ENCODE measurements at places on chromosomes 6 and 20. TPM values are rescaled to one million over a fixed set of nuclear protein-coding genes. Genes with fewer than 3 reads are reported as not detected.
A peak's percentile ranks its signal among the peaks of the same experiment; 100 is the strongest.

The FNDC11 gene
- total RNA-seq: 1.0 TPM

The XKR7 gene
- not detected for total RNA-seq

The MMUT gene
- 16.7 TPM for total RNA-seq

GRCh38 chr6:134407791-134408190 lies 89.9 kb upstream of the SGK1 start:
- no peak for DNase-seq
- no peaks in the 10 kb centered on the region for H3K27me3 ChIP-seq
- no peaks in the 10 kb centered on the region for H3K4me1 ChIP-seq
- H3K27ac ChIP-seq: no peak overlapping the region
- H3K4me3 ChIP-seq: no peak overlapping the region
- H3K36me3 ChIP-seq: no peaks in the 10 kb centered on the region

DNA sequence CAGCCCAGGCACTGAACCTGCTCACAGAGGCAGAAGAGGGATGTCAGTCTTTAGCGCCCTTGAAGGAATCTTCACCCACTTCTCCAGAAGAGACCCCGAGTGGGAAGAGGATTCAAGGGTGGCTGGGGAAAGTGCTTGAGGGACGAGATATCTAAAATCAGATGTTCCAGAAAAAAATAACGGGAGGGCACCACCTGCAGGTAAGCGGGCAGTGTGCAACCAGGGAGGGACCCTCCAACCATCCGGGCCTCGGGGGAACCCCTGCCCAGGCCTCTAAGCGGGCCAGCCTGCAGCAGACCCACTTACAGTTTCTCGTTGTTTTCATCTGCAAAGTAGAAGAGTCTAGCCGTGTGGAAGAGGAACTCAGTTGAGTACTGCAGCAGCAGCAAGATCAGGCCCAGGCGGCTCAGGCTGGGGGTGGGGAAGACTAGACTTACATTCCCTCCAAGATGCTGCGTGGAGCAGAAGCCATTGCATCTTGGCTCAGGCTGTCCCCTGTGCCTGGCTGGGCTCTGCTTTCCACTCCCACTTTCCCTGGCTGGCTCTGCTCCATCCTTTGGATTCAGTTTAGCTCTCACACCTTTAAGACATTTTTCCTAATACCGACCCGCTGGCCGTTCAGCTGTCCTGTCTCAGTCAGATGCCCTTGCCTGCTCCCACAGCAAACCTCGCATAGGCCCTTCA lies 71.0 kb downstream of the TRAM2 start:
- H3K4me3 ChIP-seq: no peak overlapping the region
- H3K36me3 ChIP-seq: peaks cover 61% of the 10 kb centered on the region

DNA sequence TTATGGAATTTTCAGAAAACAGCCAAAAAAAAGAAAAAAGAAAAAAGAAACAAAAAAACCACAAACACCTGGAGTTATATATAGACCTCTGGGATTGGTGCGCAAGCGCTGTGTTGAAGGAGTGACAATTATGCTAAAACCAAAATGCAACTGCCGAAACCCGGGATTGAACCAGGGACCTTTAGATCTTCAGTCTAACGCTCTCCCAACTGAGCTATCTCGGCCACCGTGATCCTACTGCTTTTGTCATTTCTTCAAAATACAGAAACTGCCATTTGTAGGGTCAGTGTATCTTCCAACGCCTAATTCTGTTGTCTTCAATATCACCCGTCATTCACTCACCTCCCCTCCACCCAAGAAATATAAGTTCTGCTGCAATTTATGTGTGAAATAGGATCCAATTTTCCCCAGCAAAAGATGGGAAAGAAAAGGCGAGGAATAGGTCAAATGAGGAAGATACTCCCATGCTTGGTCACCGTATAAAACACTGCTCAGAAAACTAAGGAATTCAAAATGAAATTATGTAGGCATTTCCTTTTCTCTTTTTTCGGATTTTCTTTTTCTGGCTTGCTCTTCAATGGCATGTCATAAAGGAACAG lies 116.0 kb downstream of the TRIM27 start:
- H3K27ac ChIP-seq: no peak overlapping the region
- H3K4me1 ChIP-seq: no peaks in the 10 kb centered on the region
- peaks cover 19% of the 10 kb centered on the region for H3K27me3 ChIP-seq
- H3K36me3 ChIP-seq: no peaks in the 10 kb centered on the region

DNA sequence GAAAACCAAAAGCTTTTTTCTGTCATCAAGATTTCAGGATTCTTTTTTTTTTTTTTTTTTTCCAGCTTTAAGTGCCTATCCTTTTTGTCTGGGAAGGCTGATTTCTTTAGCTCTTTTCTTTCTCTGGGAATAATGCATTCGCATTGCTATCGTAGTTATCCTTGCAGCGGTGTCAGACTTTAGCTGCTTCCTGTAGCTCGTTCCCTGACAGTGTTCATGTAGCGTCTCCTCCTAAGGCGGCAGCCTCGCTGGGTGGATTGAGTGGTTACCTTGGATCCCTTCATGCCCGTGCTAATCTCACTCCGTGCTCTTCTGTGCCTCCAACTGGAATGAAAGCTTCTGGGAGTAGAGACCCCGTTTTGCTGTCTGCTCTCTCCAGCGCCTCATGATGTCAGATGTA lies 43.1 kb downstream of the UST start:
- H3K36me3 ChIP-seq: no peaks in the 10 kb centered on the region
- no peaks in the 10 kb centered on the region for H3K27me3 ChIP-seq
- H3K27ac ChIP-seq: no peak overlapping the region
- DNase-seq: no peak
- no peaks in the 10 kb centered on the region for H3K4me1 ChIP-seq

- no peak overlapping the region for H3K27ac ChIP-seq
- no peaks in the 10 kb centered on the region for H3K27me3 ChIP-seq
- no peaks in the 10 kb centered on the region for H3K4me1 ChIP-seq
Observed at GRCh38 chr6:58198301-58198700, 880.9 kb downstream of the PRIM2 start.

DNA sequence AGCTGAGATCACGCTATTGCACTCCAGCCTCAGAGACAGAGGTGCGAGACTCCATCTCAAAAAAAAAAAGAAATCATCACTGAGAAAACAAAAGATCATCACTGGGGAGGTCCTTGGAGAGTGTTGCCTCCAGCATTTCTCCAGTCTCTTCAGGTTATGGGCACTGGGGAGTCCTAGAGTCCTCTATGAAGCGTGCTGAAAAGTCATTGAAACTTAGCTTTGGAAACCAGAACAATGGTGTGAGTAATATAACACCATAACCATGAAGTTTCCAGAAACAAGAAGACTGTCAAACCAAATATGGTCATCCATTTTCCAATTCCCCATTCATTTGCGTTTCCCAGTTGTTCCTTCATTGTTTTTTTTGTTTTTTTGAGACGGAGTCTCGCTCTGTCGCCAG lies 13.7 kb downstream of the ARMC12 start:
- H3K4me1 ChIP-seq: no peaks in the 10 kb centered on the region
- H3K27ac ChIP-seq: no peak overlapping the region
- H3K4me3 ChIP-seq: no peak overlapping the region
- no peaks in the 10 kb centered on the region for H3K36me3 ChIP-seq

DNA sequence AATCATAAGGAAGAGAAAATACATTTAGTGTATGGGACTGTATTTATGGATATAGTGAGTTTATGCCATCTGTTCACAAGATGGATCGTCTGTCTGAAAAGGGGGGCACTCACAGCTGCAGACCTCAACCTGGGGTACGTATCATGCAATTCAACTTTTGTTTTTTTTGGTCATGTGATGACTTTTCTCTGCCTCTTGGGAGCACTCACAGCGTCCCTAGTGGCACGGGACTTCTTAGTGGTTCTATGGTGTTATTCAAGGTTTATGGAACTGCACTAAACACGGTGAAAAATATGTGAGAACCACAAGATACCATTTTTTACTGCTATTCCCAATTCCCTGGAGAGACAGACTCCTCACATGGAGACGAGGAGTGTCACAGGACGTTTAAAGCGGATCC lies 60.4 kb upstream of the MPC1 start:
- no peak overlapping the region for H3K27ac ChIP-seq
- peaks cover 2% of the 10 kb centered on the region for H3K36me3 ChIP-seq

GRCh38 chr6:26019261-26019830 lies 56.7 kb downstream of the TRIM38 start:
- H3K27me3 ChIP-seq: no peaks in the 10 kb centered on the region
- H3K27ac ChIP-seq: no peak overlapping the region
- no peaks in the 10 kb centered on the region for H3K36me3 ChIP-seq
- no peak for DNase-seq
- no peaks in the 10 kb centered on the region for H3K4me1 ChIP-seq

- no peaks in the 10 kb centered on the region for H3K27me3 ChIP-seq
- no peak overlapping the region for H3K27ac ChIP-seq
- no peaks in the 10 kb centered on the region for H3K36me3 ChIP-seq
- H3K4me1 ChIP-seq: no peaks in the 10 kb centered on the region
- no peak overlapping the region for H3K4me3 ChIP-seq
Observed at GRCh38 chr20:33002087-33002808, 2.0 kb downstream of the SUN5 start.

DNA sequence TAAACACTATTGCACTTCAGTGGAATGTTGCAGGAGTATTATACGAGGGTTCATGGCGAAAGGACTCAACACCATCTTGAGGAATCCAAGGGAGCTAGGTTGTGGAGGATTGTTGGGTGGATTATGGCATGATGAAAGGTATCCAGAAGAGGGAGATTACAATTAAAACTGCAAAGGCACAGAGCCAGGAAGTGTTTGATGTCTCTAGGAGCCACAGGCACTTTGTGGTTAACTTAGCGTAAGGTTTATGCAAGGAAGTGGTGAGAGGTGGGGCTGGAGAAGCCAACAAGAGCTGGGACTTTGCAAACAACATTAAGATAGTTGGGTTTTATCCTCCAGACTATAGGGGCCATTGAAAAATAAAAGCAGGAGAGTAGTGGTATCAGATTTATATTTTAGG lies 86.6 kb upstream of the TPD52L1 start:
- H3K4me1 ChIP-seq: no peaks in the 10 kb centered on the region
- peak; percentile 29 for DNase-seq
- H3K4me3 ChIP-seq: no peak overlapping the region
- H3K27me3 ChIP-seq: no peaks in the 10 kb centered on the region
- H3K36me3 ChIP-seq: no peaks in the 10 kb centered on the region

- DNase-seq: no peak
- no peaks in the 10 kb centered on the region for H3K27me3 ChIP-seq
- H3K4me1 ChIP-seq: no peaks in the 10 kb centered on the region
- H3K4me3 ChIP-seq: no peak overlapping the region
Observed at GRCh38 chr6:92763680-92764079, 655.7 kb downstream of the EPHA7 start.

GRCh38 chr6:4931530-4932227 lies 72.2 kb downstream of the RPP40 start:
- H3K27ac ChIP-seq: no peak overlapping the region
- no peaks in the 10 kb centered on the region for H3K36me3 ChIP-seq
- no peak overlapping the region for H3K4me3 ChIP-seq
- no peaks in the 10 kb centered on the region for H3K4me1 ChIP-seq

DNA sequence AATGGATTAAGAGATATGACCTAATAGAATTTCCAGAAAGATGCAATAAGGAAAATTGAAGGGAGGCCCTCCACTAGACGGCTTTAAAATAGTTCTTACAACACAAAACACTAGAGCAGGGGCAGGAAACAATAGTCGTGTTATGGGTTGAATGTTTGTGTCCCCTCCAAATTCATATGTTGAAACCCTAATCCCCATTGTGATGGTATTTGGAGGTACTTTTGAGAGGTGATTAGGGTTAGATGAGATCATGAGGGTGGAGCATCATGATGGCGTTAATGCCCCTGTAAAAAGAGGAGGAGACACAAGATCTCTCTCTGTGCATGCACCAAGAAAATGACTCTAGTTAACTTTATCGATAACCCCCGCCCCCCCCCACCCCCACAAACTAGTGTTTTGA lies 104.0 kb upstream of the HMGN3 start:
- no peaks in the 10 kb centered on the region for H3K36me3 ChIP-seq
- no peak overlapping the region for H3K4me3 ChIP-seq
- no peaks in the 10 kb centered on the region for H3K4me1 ChIP-seq
- no peak overlapping the region for H3K27ac ChIP-seq
- H3K27me3 ChIP-seq: no peaks in the 10 kb centered on the region
- DNase-seq: no peak

DNA sequence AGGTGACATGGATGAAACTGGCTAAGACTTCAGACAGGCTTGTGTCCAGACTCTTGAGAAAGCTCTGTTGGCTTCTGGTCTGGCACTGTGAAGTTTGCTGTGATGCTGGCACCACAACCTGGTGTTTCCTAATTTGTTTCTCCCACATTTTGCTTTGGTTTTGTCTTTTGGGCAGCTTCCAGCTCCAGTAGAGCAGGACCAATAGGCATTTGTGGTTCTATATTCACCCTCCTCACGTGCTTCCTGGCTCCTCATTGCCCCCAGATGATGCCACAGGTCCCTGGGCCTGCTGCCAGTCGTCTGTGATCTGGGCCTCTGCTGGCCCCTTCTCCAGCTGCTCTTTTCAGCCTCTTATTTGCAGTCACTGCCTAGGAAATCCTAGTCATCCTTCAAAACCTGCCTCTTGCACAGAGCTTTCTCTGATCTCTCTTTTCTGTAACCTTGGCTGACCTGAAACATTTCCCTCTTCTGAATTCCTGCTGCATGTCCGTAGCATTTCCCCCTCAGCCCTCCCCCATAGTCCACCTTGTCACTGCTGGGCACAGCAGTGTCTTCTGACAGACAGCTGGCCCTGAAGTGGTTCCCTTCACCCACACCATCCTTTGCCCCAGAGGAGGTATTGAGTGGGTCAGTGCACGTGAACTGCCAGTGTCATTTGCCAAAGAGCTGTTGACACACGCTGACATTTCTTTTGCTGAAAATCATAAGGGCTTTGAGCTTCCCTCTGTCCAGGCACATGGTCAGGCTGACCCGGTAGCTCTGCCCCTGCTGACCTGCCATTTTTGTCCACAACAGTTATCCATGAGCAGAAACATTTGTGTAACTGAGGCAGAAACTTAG lies 63.0 kb downstream of the PTPN1 start:
- H3K4me3 ChIP-seq: no peak overlapping the region
- peak; percentile 73 for DNase-seq
- peak overlapping the region; percentile 37 for H3K27ac ChIP-seq
- H3K4me1 ChIP-seq: peaks cover 11% of the 10 kb centered on the region
- H3K36me3 ChIP-seq: peaks cover 7% of the 10 kb centered on the region

DNA sequence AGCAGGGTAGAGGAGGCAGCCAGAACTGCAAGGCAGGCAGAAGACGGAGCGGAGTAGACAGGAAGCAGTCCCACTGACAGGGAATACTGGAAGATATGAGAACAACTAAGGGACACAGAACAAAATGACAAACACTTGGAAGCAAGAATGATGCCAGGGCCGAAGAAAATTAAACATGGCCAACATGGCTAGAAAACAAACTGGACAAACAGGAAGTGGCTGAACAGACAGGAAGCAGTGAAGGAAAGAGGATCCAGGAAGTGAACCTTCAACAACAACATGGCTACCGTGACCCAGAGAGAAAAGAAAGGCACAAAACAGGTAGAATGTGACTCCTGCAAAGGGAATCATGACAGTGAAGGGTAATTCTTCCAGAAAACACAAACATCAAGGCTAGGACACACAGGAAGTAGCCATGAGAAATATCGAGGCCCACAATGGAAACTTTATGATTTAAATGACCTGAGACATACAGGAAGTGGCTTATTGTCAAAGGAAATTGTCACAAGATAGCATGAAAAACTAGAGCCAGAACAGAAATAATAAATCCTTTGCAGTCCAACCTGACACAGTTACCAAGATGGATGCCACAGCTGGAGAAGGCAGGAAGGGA lies 9.1 kb downstream of the COL11A2 start:
- H3K27ac ChIP-seq: no peak overlapping the region
- H3K4me1 ChIP-seq: no peaks in the 10 kb centered on the region
- no peaks in the 10 kb centered on the region for H3K27me3 ChIP-seq
- H3K36me3 ChIP-seq: no peaks in the 10 kb centered on the region
- DNase-seq: no peak

- no peak overlapping the region for H3K4me3 ChIP-seq
- no peaks in the 10 kb centered on the region for H3K27me3 ChIP-seq
- H3K4me1 ChIP-seq: no peaks in the 10 kb centered on the region
Observed at GRCh38 chr20:17012546-17013226, 214.2 kb upstream of the PCSK2 start.
